Renal cortex interstitium (tissue), 15 donors: ENCODE measurements at places on chromosomes 7 and 10. TPM values are rescaled to one million over a fixed set of nuclear protein-coding genes. Genes with fewer than 3 reads are reported as not detected.
A peak's percentile ranks its signal among the peaks of the same experiment; 100 is the strongest.

- DNase-seq: no peak
Observed at GRCh38 chr10:76959111-76959510, 678.5 kb downstream of the KCNMA1 start.

GRCh38 chr7:30238721-30239441 lies 45.5 kb upstream of the ZNRF2 start:
- no peak for DNase-seq

DNA sequence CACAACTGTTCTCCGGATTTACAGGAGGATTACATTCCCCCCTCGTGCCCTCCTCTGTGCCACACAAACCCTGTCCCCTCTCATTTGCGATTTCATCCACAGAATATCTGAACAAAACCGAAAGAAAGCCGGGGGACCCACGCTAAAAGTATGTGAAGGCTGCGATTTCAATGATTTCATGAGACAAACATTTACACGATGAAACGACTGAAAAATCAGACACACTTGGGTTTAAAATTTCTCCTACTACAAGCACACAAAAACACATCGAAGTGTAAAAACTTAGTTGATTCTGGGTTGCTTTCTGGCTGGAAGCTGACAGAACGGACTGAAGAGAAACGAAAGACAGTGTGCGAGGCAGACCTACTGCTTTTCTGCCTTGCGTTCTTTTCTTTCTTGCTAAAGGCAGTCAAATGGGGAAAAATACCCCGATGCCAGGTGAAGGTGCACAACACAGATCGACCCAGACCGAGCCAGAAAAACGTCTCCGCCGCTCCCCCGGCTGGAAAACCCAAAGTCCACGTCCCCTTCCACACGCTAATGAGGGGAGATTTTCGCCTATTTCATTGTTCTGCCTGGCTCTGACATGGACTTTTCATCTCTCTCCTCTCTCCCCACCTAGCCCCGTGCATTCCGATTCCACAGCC lies 1.2 kb downstream of the HIPK2 start:
- DNase-seq: peak; percentile 27

- DNase-seq: peak; percentile 9
Observed at GRCh38 chr10:48983648-48984351, 44.2 kb upstream of the LRRC18 start.

GRCh38 chr7:5755704-5756504 lies 25.6 kb downstream of the RNF216 start:
- no peak for DNase-seq

DNA sequence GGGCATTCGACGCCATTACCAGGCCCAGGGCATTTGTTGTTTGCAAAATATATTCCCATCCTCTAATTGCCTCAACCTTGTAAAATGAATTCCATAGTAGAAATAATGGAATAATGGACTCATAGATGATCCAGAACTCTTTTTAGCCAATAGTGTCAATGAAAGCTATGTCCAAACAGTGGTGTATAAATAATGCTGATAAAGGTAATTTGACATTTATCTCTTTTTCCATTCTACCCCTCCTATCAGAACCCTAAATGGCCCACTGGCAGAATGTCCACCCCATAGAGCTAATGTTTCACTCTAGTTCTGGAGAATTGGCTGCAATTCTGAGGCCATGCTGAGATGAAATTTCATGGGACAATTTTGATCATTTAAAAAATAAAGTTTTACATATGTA lies 76.4 kb upstream of the DLX6 start:
- no peak for DNase-seq

DNA sequence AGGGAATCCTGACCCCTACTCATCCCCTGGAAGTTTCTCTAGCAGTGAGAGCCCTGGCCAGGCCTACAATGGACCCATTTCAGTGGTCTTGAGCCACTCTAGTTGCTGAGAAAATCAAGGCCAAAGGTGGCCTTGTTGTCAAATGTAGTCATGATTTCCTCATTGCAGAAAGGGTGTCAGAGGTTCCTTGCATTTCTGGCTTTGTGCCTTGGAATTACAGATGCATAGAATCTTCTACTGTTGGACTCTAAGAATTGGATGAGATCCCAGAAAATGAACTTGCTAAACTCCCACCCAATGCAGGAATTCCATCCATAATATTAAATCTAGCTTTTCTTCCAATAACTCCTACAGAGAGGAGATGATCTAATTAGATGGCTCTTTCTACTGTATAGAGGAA lies 12.2 kb downstream of the CPA2 start:
- peak; percentile 86 for DNase-seq

- DNase-seq: no peak
Observed at GRCh38 chr7:135466442-135467206, 43.3 kb downstream of the CNOT4 start.

- DNase-seq: no peak
Observed at GRCh38 chr10:71081229-71081560, 131.2 kb upstream of the UNC5B start.

- DNase-seq: no peak
Observed at GRCh38 chr7:98869027-98869596, 702 bp downstream of the TMEM130 start.

GRCh38 chr10:76001019-76001418 lies 569.6 kb downstream of the LRMDA start:
- DNase-seq: no peak

DNA sequence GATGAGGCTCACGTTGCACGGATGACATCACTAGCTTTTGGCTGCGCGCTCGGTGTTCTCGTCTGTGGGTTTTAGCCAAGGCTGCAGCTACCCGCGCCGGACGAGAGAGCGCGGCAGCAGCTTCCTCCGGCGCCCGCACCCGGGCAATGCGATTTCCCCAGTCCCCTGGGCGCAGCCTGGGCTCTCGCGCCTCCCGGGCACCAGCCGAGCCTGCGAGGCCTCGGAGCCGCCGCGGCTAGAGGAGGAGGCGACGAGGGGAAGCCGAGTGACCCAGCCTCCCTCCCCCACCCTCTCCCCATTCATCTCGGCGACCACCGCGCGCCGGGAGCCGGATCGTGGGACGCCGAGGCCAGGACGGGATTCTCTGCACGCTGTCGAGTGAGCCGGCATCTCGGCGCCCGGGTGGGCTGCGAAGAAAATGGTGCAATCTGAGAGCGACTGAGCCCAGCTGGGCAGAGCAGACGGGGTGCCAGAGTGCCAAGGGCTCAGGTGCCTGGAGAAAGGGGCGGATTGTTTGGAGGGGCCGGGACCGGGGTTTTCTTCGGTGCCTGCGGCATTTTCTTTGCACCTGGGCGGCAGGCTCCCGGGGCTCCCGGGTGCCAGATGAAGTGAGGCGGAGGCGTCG lies 1.2 kb upstream of the TMEM178B start:
- no peak for DNase-seq

DNA sequence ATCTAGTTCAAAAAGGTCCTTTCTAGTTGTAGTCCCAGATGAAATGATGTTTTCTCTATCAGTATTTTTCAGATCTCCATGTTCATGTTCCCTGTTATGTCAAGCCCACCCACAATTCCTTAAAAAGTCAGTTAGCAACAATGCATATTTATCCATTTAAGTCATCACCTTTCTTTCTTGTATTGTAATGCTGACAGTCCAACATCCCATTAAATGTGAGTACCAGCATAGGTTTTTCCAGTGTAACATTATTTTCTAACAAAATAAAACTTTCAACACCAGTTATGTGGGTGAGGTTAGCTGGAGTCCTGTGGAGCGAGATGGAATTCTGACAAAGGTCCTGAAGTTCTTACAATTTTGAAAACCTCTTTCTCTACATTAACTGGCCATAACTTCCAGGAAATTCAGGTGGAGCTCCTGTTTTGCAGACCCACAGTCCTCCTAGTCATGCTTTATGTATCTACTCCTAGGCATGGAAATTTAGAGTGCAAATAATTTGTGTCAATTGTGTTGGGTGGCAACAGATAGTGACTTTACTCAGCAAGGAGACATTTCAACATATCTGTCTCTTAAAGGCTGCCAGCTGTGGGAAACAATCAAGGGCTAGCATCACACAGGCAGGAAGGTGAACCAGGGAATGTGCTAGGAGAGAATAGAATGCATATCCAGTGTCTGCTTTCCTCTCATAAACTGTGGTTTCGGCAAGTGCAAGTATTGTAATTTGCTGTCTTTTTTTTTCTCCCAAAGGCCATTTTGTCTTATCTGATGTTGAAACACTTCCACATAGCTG lies 162.6 kb downstream of the MTERF1 start:
- no peak for DNase-seq

GRCh38 chr7:15086131-15086611 lies 183.6 kb upstream of the DGKB start:
- no peak for DNase-seq

DNA sequence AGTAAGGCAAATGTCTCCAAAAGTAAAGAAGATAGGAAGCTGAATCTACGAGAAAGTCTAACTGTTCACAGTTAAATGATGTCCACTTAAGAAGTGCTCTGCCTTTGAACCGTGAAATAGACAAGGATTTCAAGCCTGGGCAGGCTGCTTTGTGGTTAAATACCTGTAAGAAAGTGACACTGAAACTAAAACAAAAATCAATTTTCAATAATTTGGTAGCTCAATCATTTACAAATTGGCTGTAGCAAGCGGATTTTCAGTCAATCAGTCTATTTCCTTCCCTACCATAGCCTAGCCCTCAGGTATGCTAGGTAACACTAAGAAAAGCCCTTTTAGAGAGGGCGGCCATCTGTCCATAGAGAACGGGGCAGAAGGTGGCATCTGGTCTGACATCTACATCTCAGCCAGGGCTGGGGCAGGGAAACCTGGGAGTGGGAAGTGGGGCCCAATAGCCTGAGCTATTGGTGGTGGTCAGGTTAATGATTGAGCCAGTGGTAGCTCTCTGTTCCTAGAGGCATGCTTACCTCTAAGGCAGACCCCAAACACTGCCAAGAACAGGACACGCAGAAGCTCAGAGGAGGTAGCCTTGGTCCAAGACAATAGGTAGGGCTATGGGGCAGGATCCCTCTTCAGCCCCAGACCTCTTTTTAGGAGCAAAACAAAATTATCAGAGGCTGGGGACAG lies 223.2 kb downstream of the CCSER2 start:
- no peak for DNase-seq

- DNase-seq: no peak
Observed at GRCh38 chr10:59012839-59013238, 163.6 kb upstream of the PHYHIPL start.

DNA sequence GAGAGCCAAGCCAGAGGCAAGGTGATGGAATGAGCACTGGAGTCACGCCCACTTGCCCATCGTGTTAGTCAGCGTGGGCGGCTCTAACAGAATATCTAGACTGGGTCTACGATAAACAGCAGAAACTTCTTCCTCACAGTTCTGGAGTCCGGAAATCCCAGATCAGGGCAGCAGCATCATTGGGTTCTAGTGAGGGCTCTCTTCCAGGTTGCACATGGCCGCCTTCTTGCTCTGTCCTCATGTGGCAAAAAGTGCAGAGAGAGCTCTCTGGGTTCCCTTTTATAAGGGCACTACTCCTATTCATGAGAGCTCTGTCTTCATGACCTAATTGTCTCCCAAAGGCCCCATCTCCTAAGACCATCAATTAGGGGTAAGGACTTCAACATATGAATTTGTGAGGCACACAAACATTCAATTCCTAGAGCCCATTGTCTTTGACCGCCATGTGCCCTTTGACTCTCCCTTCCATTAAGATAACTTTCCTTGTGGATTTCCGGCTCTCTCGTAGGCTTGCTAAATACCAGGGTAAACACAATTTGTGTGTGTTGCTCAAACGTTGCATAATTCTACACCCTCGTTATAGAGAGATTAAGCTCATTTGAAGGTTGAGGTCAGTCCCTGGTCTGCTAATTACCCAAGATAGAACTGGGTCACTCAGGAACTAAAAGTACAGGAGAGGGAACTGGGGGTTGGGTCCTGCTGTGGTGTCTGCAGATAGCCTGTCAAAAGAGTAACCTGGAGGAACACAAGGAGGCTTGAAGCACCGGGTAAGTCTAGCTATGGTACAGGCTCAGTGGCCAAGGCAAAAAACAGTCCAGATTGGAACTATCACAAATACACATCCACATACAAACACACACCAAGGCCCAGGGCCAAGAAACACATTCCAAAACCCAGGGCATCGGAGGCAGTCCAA lies 28.7 kb upstream of the USP6NL start:
- DNase-seq: no peak

DNA sequence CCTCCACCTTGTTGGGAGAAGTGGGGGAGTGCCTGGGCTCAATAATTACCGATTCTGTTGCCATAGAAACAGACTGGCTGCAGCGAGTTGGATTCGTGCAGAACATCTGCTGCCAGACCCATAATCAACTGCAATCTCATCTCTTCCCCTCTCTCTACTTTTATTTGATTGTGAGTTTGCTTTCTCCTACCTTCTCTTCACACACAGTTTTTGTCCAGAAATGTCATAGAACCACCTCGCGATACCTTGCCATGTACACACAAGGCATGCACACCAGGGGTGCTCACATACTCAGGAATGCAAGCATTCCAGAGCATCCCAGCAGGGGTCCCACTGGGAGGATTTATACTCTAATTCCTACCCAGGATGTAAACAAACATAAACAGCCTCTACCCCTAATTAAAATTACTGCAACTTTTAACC lies 262.2 kb upstream of the AOAH start:
- no peak for DNase-seq

- no peak for DNase-seq
Observed at GRCh38 chr10:91416339-91416855, 6.3 kb downstream of the HECTD2 start.

GRCh38 chr7:716636-717035 lies 9.9 kb upstream of the DNAAF5 start:
- DNase-seq: no peak

DNA sequence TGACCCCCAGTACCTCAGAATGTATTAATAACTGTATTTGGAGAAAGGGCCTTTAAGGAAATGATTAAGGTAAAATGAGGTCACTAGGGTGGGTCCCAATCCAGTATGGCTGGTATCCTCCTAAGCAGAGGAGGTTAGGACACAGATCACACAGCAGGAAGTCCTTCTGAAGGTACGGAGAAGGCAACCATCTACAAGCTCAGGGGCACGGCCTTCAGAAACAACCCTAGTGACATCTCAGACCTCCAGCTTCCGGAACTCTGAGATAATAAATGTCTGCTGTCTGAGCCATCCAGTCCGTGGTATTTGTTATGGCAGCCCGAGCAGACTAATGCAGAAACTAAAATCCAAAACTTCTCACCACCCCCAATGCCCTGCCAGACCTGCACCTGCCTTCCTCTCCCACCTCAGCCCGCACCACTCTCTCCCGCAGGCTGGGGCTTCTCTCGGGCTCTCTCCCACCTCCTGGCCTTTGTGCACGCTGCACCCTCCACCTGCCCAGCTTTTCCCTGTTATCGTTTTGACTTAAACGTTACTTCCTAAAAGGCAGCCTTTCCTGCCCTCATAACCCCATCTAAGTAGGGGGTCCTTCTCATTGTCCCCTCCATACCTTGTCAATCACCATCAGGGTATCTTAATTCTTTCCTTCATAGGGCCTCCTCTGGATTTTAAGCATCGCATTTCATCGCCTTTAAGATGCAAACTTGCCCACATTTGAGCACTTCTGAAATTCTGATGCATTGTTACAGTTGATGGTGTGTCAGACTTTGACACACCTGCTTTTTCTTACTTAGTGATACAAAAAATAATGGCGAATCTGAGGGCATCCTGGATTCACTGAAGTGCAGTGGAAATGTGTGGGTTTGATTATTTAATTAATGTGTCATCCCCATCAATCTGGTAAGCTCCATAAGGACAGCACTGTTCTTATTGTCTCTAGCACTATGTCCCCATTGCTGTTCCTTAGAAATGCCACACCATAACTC lies 32.2 kb upstream of the AQP1 start:
- DNase-seq: no peak

Gene ADK
- 33.2 TPM for polyA plus RNA-seq

Gene CALHM2
- 13.2 TPM for polyA plus RNA-seq

Gene AP1S1
- polyA plus RNA-seq: 63.4 TPM

Gene PAX2
- polyA plus RNA-seq: 255 TPM

Gene LIPF
- 0.22 TPM for polyA plus RNA-seq

Gene CH25H
- 0.20 TPM for polyA plus RNA-seq

Gene CCDC172
- polyA plus RNA-seq: not detected

Gene PPP3CB
- polyA plus RNA-seq: 66.2 TPM

Gene PDE1C
- 2.6 TPM for polyA plus RNA-seq

Gene HOXA13
- 0.01 TPM for polyA plus RNA-seq

Gene PCDH15
- 11.1 TPM for polyA plus RNA-seq

Gene RBM20
- 7.9 TPM for polyA plus RNA-seq
